ENCODE measurements at places on chromosomes 4 and X.

DNA sequence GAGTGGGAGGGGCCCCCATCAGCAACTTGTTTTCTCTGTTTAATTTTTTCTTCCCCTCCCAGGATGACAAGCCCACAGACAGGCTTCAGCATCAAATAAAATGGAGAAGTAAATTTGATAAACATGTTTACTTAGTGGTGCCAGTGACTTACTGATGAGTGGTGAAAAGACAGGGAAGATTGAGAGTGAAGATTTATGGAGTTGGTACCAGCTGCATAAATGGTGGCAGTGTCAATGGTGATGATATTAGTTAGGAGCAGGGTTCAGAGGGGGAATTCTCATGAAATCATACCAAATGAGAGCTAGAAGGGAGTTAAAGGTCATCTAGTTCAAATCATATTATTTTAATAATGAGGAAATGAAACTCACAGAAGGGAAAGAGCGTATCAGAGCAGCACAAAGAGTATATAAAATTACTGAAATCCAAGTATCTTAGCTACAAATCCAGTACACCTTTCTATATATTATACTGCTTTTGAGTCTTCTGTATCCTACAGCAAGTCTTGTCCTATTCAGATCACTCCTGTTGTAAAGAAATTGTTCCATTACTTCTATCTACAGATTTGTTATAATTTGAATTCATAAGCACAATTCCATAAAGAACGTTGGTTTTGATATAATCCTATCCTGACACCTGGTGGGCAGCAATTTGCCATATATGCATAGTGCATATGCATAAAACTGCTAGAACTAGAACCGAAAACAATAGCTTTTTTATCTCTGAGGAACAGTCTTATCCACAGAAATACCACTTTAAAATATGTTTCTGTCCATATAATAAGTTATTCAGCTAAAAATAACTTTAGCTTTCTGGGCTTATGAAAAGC, 5.0 kb downstream of the P2RY10 start:
- no peak for DNase-seq

DNA sequence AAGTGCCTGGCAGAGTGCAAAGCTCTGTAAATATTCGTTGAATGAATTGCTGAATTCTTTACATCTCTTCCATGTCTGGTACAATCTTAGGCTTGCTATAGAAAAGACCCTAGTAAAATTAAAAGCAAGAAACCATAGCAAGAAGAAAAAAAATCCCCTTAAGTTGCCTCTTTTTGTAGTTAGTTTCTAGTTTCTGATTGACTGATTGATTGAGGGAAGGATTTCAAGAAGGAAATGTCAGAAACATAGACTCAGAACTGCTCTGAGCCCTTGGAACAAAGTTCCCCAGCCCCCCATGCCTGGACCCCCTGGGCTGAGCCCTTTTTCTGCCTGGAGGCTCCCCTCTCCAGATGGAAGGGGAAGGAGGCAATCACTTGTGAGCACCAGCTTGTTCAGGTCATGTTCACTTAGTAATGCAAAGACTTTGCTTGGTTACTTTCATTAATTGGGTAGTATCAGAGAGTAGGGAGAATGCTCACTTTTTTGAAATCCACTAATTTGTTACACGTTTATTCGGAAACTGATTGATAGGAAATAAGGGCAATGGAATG, 35.6 kb downstream of the DAPP1 start:
- no peak for DNase-seq

DNA sequence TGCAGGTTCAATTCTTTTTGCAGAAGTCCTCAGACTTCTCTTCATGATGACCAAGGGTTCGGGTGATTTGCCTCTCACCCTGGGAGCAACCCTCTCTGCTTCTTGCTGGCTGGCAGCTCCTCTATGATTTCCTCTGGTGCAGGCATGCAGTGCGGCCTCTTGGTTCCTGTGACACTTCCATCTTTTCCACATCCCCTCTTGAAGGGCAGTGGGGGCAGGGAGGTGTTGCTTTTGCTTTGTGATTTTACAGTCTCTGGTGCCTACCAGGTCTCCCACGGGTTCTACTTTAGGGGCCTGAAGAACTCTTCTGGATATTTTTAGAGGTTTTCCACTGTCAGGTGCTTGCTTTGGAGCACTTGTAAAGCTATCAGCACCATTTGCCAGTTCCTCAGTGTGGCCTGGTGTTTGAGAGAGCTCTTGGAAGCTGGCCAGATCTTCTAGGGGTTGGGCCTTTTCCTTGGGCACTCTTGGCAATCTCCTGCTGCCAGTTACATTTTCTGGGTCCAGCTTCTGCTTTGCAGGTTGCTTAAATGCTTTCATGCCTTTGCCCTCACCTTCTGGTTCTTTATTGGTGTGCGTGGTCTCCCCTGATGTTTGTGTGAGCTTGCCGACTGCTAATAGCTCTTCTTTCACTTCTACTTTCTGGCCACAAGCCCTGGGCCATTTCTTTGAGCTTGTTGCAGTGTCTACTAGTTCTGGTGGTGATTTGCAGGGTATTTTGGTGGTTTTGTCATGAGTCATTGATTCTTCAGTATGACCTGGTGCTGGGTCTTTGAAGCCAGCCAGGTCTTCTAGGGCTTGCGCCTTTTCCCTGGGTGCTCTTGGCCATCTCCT, 11.5 kb upstream of the CHST7 start:
- no peak for DNase-seq

DNA sequence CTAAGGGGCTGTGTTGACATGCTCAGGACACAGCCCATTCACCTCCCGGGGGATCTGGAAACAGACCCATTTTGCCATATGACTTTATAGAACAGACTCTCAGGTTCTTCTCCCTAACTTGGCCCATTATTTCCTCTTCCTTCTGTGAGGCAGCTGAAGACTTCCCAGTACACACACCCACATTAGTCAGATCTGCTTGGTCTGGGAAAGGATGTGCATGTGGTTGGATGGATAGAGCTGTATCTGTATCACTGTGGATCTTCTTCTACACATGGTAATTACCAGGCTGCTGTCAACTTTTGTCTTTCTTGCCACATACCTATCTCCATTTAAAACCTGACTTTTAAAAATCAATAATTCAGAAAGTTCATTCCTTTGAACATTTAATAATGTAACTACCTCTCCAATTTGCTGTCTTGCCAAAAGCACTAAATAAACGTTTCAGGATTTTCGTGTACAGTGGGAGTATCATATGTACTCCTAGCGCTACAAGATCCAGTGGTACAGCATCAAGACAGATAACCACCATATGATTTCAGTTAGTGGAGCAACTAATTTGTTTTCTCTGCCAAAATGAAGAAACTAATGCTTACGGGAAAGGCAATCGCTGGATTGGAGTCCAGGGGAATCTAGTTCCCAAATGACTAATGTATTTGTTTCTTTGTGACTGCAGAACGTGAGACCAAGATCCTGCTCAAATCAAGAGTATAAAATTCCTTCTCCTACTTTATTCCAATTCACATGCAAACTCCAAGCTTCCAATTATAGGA, 134.1 kb upstream of the MAP3K15 start:
- DNase-seq: no peak

DNA sequence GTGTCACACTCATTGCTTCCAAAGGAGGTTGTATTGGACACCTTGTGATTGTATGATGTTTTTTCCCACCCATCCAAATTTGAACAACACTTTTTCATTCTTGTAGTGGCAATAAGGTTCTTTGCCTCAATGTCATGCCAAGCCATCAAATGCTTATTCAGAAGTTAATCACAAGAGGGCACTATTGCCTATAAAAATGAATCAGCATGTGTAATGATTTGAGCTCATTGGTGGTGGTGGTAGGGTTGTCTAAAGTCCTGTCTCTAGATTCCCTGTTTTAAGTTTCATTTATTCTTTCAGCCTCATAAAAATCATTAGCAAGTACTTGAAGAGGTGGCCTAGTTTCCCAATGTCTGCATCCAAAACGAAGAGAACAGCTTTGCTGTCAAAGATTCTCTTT, 37.0 kb downstream of the IRS4 start:
- no peak for DNase-seq

- no peak for DNase-seq
Measured at GRCh38 chr4:163665521-163666331, 171.2 kb downstream of the TMA16 start.

DNA sequence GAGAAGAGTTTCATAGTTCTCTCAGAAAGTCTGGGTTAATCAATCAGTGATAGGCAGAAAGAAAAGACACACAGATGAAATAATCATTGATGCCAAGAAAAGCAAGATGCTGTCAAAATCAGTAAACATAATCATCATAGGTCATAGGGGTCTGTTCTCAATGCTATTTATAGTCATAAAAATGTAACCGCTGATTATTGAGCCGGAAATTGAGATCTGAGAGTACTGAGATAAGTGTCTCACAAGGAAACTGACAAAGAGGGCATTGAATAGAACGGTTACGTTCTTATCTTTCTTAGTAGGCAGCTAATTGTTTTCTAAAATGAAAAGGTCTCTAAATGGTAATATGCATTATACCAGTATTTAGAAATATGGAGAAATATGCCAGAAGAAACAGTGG, 1686.1 kb upstream of the AGA start:
- no peak for DNase-seq

DNA sequence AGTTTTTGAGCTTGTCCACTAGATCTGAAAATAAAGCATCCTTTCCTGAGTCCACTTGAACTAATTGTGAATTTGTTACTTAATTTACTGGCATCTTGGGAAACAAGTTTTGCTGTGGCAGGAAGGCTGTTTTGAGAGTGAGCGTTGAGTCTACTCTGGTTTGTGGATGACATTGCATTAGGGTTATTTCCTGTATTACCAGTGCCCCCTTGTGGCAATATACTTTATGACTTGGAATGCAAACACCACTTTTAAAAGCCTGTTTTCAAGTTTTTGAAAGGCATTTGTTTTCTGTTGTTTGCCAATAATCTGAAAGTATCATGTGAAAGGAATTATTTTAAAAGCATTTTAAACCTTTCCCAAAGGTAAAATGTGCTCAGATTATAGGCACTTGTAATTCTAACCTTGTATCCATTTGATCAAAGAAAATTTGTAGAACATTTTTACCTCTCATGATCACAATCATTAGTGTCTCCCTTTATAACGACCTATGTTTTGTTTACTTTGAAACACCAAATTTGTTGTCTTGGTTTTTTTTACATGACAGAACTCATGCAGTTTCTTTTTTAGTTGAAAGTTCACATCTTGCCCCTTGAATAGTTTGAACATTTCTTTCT, 18.0 kb upstream of the CYP2U1 start:
- no peak for DNase-seq
